Urothelium cell line (cell line): ENCODE measurements at places on chromosomes 11 and 22.
A peak's percentile ranks its signal among the peaks of the same experiment; 100 is the strongest.

GRCh38 chr11:110198031-110198729 lies 98.2 kb downstream of the RDX start:
- no peak for DNase-seq

- DNase-seq: no peak
These were observed 16.6 kb downstream of the WNT11 start for GRCh38 chr11:76189682-76190081.

- DNase-seq: no peak
These were observed 77.6 kb downstream of the ENTHD1 start for GRCh38 chr22:39815932-39816331.

DNA sequence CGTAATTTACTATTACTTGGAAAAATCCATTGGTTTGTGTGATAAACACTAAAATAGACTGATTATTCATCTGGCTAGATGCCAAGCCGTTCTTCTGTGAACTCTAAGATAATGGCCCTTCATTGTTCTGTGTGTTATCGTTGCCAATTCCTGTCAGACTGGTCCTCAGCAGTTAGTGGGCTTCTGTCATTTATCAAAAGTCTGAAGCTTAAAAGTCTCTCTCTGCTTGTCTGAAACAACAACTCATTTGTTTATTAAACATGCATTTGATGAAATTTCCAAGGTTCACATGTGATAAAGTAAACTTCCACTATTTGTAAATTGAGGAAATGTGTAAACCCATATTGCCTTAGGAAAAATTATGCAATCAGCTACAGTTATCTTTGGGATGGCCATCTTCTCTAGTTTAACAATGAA lies 21.1 kb upstream of the RDX start:
- peak; percentile 20 for DNase-seq

GRCh38 chr22:33438273-33438672 lies 380.1 kb upstream of the SYN3 start:
- peak; percentile 87 for DNase-seq

- DNase-seq: no peak
These were observed 1246.1 kb upstream of the TENM4 start for GRCh38 chr11:80686889-80687288.

GRCh38 chr11:60131912-60132311 lies 43.4 kb downstream of the MS4A2 start:
- no peak for DNase-seq

- no peak for DNase-seq
These were observed 2.9 kb upstream of the CTSC start for GRCh38 chr11:88340366-88340935.

GRCh38 chr11:128174465-128175291 lies 412.7 kb downstream of the ETS1 start:
- peak; percentile 18 for DNase-seq
